ENCODE measurements at places on chromosomes 3 and 15. TPM values are rescaled to one million over a fixed set of nuclear protein-coding genes. Genes with fewer than 3 reads are reported as not detected.

DNA sequence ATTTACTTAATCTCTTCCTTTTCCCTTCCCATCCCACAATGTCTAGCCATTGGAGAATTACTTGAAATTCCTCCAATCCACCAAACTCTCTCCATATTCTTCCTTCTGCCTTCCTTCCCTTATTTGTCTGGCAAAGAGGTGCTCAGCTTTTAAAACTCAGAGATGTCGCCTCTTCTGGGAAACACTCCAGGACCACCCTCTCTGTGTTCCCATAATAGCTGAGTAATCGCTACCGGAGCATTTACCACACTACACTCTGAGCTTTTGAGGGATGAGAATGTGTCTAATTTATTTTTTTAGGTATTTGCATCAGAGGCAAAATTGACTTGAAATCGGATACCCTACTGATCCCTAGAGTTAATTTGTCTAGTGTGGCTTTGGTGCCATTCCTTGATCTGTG lies 245.7 kb upstream of the TPRG1 start:
- H3K27ac ChIP-seq = no peak overlapping the region
- no peak for DNase-seq
- H3K27me3 ChIP-seq = no peaks in the 10 kb centered on the region
- H3K4me3 ChIP-seq = no peak overlapping the region

- H3K36me3 ChIP-seq = no peaks in the 10 kb centered on the region
- H3K4me3 ChIP-seq = no peak overlapping the region
- no peaks in the 10 kb centered on the region for H3K4me1 ChIP-seq
- no peak overlapping the region for H3K27ac ChIP-seq
- no peaks in the 10 kb centered on the region for H3K27me3 ChIP-seq
These were observed 56.6 kb downstream of the ETV5 start for GRCh38 chr3:186052096-186052840.

GRCh38 chr15:75192307-75192706 lies 9.4 kb upstream of the C15orf39 start:
- H3K4me3 ChIP-seq = no peak overlapping the region
- H3K27ac ChIP-seq = no peak overlapping the region
- DNase-seq = no peak
- H3K36me3 ChIP-seq = no peaks in the 10 kb centered on the region
- H3K27me3 ChIP-seq = peaks cover 47% of the 10 kb centered on the region
- no peaks in the 10 kb centered on the region for H3K4me1 ChIP-seq

DNA sequence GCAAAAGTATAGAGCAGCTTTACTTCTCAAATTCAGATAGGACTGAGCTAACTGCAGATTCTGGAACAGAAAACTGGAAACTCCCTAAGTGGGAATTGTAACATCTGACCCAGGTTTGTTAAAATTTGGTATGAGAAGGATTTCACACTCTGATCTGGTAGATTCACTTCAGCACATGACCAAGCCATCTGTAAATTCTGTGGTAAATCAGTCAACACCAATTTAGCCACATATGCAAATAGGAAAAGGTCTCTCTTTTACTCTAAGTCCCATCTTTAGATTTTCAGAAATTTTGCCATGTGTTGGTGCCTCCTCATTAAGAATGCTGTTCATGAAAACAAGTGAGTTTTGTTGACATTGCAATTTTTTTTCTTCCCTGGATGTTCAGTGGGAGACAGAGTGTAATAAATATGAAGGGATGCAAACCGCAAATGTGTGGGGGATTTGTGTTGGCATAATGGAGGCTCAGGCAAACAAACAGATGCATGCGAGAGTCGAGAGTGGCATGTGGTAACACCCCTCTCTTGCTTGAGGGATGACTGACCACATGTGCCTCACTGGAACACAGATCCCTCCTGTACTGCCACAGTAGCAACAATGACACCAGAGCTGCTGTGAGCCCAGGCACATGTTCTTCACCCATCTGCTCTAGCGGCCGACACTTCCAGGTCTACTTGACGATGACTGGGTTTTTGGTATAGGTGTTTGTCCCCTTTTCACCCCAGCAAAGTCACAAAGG lies 146.6 kb downstream of the FEZF2 start:
- no peak for DNase-seq
- H3K27ac ChIP-seq = no peak overlapping the region
- no peak overlapping the region for H3K4me3 ChIP-seq
- H3K36me3 ChIP-seq = no peaks in the 10 kb centered on the region
- no peaks in the 10 kb centered on the region for H3K4me1 ChIP-seq
- no peaks in the 10 kb centered on the region for H3K27me3 ChIP-seq

GRCh38 chr3:111662907-111663306 lies 67.8 kb upstream of the ZBED2 start:
- H3K4me3 ChIP-seq = no peak overlapping the region
- no peaks in the 10 kb centered on the region for H3K27me3 ChIP-seq
- peaks cover 18% of the 10 kb centered on the region for H3K4me1 ChIP-seq
- peaks cover 11% of the 10 kb centered on the region for H3K36me3 ChIP-seq
- DNase-seq = no peak

- H3K4me1 ChIP-seq = no peaks in the 10 kb centered on the region
- H3K36me3 ChIP-seq = no peaks in the 10 kb centered on the region
- no peaks in the 10 kb centered on the region for H3K27me3 ChIP-seq
- H3K27ac ChIP-seq = no peak overlapping the region
- DNase-seq = no peak
- no peak overlapping the region for H3K4me3 ChIP-seq
These were observed 305.7 kb upstream of the ATP11B start for GRCh38 chr3:182487611-182488010.

DNA sequence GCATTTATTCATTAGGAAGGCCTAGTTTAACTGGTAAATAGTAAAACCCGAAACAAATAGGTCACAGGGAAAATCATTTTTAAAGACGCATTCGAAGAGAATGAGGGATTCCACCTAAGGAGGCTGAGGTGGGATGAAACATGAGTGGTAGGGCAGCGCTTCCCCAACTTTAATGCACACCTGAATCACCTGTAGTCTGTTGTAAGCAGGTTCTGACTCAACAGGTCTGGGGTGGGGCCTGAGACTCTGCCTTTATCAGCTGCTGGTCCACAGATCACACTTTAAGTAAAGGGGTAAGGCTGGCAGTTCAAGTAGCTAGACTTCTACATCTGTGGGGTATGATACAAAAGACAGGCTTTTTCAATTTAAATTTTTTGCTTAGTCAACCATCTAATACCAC lies 223.5 kb upstream of the UBE2E2 start:
- H3K4me1 ChIP-seq = no peaks in the 10 kb centered on the region
- H3K4me3 ChIP-seq = no peak overlapping the region
- H3K27ac ChIP-seq = no peak overlapping the region

DNA sequence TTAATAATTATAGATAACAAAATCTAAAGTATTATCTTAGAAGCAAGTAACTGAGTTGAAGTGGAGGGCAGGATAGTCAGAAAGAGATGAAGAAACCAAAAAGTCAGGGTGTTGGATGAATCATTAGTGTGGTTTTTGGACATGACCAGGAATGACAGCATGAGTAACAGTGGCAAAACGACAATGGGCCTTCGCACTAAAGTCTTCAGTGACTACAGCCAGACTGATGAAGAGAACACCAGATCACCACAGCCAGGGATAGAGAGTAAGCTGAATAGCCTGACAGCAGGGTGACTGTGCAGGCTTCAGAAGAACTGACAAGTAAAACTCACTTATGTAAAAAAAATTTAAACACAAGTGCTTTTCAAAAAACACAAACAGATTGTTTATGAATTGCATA lies 96.0 kb upstream of the MELTF start:
- no peaks in the 10 kb centered on the region for H3K27me3 ChIP-seq
- DNase-seq = no peak
- no peaks in the 10 kb centered on the region for H3K4me1 ChIP-seq
- H3K27ac ChIP-seq = no peak overlapping the region

DNA sequence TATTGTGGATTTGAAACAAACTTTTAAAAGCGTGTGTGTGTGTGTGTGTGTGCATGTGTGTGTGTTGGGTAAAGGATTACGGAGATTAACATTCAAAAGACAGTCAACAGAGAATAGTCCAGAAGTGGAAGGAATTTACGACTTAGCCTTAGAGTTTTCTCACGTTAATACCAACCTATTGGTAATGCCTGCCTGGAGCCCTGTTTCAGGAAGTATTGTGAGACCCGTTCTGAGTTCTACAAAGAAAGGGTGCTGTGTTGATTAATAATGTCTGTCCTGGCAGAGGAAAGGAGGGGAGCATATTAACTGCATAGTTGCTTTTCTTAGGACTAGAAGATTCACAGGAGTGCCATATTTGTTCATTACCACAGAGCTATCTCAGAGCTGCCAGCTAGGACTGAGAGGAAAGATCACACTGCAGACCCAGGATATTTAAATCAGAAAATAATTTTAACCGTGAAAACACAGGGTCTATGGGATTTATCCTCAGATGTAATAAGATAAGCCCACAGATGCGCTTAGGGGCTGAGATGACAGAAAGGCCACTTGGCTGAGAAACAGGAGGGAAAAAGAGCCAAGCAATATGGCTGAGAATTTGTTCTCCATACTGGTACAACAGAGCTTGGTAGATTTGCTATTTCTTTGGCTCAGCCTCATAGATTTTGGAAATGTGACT lies 40.5 kb upstream of the FRMD4B start:
- H3K4me1 ChIP-seq = no peaks in the 10 kb centered on the region
- no peak for DNase-seq
- no peaks in the 10 kb centered on the region for H3K36me3 ChIP-seq
- H3K27ac ChIP-seq = no peak overlapping the region
- H3K4me3 ChIP-seq = no peak overlapping the region

- H3K4me3 ChIP-seq = no peak overlapping the region
- H3K27ac ChIP-seq = no peak overlapping the region
- H3K27me3 ChIP-seq = no peaks in the 10 kb centered on the region
- no peak for DNase-seq
- H3K4me1 ChIP-seq = no peaks in the 10 kb centered on the region
These were observed 1058.1 kb downstream of the NSUN3 start for GRCh38 chr3:95120921-95121320.

GRCh38 chr15:60138397-60138968 lies 134.4 kb downstream of the FOXB1 start:
- no peak for DNase-seq
- H3K4me3 ChIP-seq = no peak overlapping the region
- no peaks in the 10 kb centered on the region for H3K36me3 ChIP-seq

DNA sequence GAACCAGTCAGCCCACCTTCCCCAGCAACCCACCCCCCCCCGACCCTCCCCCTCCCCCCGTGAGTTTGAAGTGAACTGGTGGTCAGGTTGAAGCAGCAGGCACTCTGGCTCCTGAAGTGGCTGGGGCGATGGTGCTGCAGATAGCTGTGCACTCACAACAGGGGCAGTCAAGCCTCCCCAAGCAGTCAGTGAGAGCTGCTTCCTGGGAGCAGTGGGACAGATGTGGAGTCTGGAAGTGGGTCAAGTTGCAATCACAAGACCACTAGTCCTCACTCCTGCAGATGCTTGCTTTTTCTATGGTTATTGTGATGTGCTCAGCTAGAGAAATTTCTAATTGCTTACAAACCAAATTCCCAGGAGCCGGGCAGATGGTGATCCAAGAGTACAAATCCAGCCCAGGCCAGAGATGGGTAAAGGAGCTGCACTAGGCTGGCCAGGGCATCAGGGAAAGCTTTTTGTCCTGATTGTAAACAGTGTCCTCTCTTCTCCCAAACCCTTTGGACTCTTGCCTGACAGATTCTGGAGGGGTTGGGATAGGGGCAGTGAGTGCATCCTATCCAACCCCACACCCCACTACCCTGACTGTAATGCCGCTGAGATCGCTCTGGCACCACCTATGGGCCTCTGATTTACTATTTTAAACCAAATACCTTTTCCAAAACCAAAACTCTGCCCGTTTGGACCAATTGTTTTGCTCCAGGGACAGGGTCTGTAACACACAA lies 9.8 kb upstream of the CLPX start:
- H3K27me3 ChIP-seq = no peaks in the 10 kb centered on the region
- no peak overlapping the region for H3K4me3 ChIP-seq
- no peaks in the 10 kb centered on the region for H3K36me3 ChIP-seq
- H3K4me1 ChIP-seq = no peaks in the 10 kb centered on the region
- no peak for DNase-seq
- H3K27ac ChIP-seq = no peak overlapping the region

Gene CCR1
- total RNA-seq = 0.12 TPM

Measured in T-cell (primary cell).